ENCODE measurements at places on chromosomes 12 and 14. TPM values are rescaled to one million over a fixed set of nuclear protein-coding genes. Genes with fewer than 3 reads are reported as not detected.

The CAPZA3 gene
- not detected for total RNA-seq

The AMHR2 gene
- total RNA-seq: not detected

The OR11H12 gene
- total RNA-seq: not detected

The KRT75 gene
- not detected for total RNA-seq

GRCh38 chr14:95462491-95462890 lies 54.0 kb downstream of the SYNE3 start:
- no peak for DNase-seq
- H3K4me1 ChIP-seq: peaks cover 56% of the 10 kb centered on the region
- peaks cover 80% of the 10 kb centered on the region for H3K36me3 ChIP-seq

- H3K27me3 ChIP-seq: no peaks in the 10 kb centered on the region
- H3K27ac ChIP-seq: no peak overlapping the region
- H3K36me3 ChIP-seq: no peaks in the 10 kb centered on the region
- no peaks in the 10 kb centered on the region for H3K4me1 ChIP-seq
Observed at GRCh38 chr14:36768638-36769337, 107.1 kb downstream of the PAX9 start.

DNA sequence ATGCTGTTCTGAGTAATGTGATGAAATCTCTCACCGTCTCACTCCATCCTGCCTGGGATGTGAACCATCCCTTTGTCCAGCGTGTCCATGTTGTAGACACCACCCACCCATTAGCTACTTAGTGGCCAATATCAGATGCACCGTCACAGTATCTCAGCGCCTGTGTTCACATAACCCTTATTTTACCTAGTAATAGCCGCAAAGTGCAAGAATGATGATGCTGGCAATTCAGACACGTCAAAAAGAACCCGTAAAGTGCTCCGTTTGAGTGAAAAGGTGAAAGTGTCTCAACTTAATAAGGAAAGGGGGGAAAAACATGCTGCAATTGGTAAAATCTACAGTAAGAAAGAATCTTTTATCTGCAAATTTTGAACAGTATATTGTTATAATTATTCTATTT lies 3.0 kb downstream of the RNASE10 start:
- no peak overlapping the region for H3K4me3 ChIP-seq
- DNase-seq: no peak
- no peaks in the 10 kb centered on the region for H3K36me3 ChIP-seq

DNA sequence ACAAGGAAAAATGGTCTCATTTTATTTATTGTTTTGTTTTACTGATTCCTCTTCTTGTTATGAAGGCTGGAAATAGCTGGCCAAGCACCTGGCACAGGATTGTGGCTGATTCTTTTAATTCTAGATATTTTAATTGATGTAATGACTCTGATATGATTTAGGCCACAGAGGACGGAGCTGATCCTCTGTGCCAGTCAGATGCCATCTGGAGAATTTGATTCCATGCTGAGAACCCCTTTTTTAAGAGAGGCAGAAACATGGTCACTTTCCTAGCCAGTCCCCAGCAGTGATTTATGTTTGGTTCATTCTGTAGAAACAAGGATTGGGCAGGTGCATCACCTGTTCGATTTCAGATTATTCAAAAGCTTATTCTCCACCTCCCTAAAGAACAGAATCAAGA lies 77.6 kb downstream of the STAB2 start:
- no peak for DNase-seq
- H3K4me1 ChIP-seq: no peaks in the 10 kb centered on the region
- H3K36me3 ChIP-seq: no peaks in the 10 kb centered on the region
- H3K27ac ChIP-seq: no peak overlapping the region
- no peak overlapping the region for H3K4me3 ChIP-seq
- peaks cover 15% of the 10 kb centered on the region for H3K27me3 ChIP-seq
